Stimulated activated CD4-positive, alpha-beta T cell treated with anti-CD3 and anti-CD28 coated beads, TNF-alpha, amount 100 ng/mL, for 48 hours (primary cell): ENCODE measurements at places on chromosomes 1 and 21.

- no peak for DNase-seq
Measured at GRCh38 chr21:16644685-16645084, 868.2 kb upstream of the CXADR start.

- no peak for DNase-seq
Measured at GRCh38 chr1:241896670-241896962, 48.6 kb downstream of the EXO1 start.

DNA sequence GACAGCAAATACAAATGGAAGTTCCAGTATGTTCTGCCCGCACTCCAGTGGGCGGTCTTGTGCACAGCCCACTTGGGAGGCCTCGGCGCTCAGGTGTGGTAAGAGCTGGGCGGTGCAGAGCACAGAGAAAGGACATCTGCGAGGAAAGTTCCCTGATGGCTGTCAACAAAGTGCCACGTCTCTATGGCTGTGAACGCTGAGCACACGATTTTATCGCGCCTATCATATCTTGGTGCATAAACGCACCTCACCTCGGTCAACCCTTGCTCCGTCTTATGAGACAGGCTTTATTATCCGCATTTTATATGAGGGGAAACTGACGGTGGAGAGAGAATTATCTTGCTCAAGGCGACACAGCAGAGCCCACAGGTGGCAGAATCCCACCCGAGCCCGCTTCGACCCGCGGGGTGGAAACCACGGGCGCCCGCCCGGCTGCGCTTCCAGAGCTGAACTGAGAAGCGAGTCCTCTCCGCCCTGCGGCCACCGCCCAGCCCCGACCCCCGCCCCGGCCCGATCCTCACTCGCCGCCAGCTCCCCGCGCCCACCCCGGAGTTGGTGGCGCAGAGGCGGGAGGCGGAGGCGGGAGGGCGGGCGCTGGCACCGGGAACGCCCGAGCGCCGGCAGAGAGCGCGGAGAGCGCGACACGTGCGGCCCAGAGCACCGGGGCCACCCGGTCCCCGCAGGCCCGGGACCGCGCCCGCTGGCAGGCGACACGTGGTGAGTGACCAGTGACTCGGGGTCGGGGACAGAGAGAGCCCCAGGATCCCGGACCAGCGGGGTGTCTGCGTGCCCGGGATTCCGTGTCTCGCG is at the start of gene IL12RB2:
Gene IL12RB2, plus strand, starts transcription at position 623 of the 810 bp plus-strand sequence. CDS start 12,496 bp downstream, outside the sequence.
- peak; percentile 50 for DNase-seq

DNA sequence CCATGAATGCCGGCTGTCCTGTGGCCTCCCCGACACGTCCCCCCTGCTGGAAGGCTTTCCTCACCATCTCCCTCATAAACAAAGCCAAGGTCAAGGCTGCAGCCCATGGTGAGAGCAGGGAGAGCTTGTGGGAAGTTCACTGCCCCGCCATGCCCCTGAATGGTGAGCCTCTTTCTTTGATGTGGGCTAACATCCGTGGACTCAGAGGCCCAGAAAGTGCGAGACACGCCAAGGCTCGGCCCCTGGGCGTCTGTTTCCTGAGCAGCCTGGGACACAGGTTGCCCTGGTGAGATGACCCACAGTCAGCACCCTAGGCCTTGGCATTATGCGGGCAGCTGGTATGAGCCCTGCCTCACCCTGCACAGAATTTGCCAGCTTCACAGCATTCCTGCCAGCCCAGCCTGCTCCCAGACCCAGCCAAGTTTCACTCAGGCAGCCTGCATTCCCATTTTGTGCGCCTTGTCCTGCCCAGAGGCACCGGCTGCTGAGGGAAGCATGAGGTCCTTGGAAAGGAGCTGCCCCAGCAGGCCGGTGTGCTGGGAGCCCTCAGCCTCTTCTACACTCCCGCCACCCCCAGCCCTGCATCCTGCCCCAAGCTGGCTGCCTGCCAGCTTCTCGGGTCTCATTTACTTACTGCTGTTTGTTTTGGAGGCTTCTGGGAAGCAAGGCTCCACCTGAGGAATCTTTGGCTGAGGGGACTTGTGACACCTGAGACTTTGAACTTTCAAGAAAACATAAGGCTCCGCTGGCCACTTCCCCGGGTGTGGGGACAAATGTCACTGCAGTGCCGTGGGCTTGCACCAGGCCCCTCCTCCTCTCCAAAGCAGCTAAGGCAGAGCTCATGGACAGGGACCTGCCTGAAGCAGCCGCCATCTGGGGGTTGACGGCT is 31.9 kb downstream of the NEK2 start:
- no peak for DNase-seq

- no peak for DNase-seq
Measured at GRCh38 chr1:98854137-98854536, 150.5 kb downstream of the PLPPR5 start.

DNA sequence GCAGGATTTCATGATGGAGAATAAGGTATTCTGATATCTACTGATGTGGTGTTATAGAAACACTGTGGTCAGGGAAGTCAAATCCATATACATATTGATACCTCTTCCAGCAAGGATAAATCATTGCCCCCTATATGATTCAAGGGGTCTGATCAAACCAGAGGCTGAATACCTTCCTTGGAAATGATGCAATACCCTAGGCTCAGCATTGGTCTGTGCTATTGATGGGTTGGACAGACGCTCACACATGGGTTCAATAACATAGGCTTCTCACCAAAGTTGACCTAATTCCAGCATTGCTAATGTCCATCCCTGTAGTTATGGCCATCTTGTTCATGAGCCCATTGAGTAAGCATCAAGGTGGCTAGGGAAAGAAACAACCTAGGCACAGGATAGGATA is 257.0 kb upstream of the USP24 start:
- no peak for DNase-seq

- no peak for DNase-seq
Measured at GRCh38 chr21:35940074-35940927, 120.0 kb downstream of the SETD4 start.

DNA sequence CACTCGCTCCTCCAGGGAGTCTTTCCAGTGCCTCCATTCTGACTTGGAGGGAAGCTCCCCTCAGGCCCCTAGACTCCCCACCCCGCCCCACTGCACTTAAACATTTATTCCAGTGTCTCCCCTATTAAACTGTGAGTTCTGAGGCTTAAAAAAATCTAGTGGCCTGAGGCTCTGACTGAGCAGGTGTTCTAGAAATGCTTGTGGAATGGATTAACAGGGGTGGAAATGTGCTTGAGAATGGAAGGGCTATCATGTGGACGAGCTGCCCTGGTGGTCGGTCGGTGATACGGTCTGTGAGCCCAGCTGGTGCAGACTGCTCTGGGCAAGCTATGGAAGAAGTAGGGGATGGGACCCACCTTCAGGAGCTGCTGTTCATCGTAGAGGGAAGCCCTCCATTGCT is 130.2 kb downstream of the PEX14 start:
- no peak for DNase-seq

- no peak for DNase-seq
Measured at GRCh38 chr1:2314273-2314802, 77.0 kb downstream of the MORN1 start.

GRCh38 chr1:66681686-66682085 is 70.6 kb upstream of the DYNLT5 start:
- DNase-seq = no peak

- no peak for DNase-seq
Measured at GRCh38 chr1:154954541-154954940, 1.4 kb downstream of the PBXIP1 start.

DNA sequence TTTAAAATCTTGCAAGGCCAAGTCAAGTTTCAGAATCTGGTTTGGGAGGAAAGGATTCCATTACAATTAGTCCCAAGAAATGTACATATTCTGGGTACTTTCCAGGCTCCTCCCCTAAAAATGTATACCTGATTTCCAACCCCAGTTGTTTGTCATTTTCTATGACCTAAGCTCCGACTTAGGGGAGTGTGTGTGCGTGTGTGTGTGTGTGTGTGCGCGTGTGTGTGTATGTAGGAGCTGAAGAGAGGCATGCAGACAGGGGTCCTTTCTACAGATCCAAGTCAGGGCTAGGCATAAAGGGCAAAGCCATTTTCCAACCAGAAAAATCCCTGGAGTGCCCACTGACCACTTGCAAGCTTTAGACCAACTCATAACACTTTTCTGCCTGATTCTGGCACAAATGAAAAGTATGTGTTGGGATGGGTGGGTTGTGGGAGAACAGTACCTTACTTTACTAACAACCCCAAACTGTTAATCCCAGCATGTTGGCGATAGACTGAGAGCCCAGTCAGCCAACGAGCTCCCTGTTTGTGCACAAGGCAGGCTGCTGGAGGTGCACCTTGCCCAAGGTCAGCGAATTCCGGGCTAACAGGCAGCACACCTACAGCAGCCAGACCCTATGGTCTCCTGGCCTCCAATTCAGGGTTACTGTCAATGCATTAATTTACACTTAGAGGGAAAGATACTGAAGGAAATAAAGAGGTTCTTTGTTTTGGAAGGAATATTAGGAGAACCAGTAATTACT is 1.7 kb downstream of the TRABD2B start:
- DNase-seq = no peak

DNA sequence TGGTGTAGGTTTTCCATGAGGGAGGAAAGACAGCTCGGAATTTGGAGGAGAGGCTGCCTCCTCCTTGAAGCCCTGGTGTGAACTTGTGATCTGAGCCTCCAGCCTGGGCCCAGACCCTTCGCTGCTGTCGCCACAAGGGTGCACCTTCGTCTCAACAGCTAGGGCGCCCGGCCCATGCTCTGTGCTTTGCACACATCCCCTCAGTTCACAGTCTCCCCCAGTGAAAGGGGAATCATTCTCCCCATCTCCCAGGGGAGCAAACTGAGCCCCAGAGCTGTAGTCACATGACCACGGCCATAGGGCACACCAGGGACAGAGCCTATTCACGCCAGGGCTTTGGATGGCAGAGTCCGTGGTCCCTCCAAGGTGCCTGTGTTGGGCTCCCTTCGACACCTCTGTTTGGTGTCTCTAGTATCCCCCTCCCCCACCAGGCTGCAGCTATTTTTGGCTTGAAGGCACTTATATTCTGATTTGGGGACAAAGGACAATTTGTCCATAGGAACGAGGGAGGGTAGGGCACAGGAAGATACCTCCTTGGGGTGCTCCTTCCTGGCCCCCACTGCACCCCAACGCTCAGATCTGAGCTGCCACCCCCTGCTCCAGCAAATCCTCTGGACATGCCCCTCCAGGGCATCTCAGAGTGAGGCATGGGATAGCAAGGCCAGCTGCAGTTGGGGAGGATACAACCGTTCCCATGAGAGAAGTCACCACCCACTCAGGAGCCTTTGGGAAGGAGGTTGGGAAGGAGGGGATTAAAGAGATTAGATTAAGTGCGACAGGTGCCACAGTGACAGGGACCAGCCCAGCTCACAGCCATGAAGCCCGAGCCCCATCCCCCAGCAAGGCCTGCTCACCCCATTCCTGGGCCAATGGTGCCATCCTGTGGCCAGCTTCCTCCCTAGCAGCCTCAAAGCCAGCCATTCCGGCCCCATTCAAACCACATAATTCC is 15.7 kb downstream of the MATN1 start:
- peak; percentile 59 for DNase-seq

GRCh38 chr1:179090522-179090921 is 8.7 kb downstream of the TOR3A start:
- no peak for DNase-seq

- no peak for DNase-seq
Measured at GRCh38 chr1:71399594-71399993, 318.8 kb upstream of the ZRANB2 start.

GRCh38 chr1:234533034-234533891 is 54.3 kb upstream of the TARBP1 start:
- DNase-seq = no peak

- no peak for DNase-seq
Measured at GRCh38 chr1:229012823-229013222, 258.1 kb upstream of the RAB4A start.

- no peak for DNase-seq
Measured at GRCh38 chr1:35058988-35059387, 20.2 kb upstream of the ZMYM1 start.

- DNase-seq = no peak
Measured at GRCh38 chr1:233656687-233657086, 42.8 kb downstream of the KCNK1 start.

- no peak for DNase-seq
Measured at GRCh38 chr1:74679811-74680210, 6.2 kb upstream of the ERICH3 start.

GRCh38 chr1:12053752-12054548 is 9.2 kb upstream of the TNFRSF8 start:
- no peak for DNase-seq

DNA sequence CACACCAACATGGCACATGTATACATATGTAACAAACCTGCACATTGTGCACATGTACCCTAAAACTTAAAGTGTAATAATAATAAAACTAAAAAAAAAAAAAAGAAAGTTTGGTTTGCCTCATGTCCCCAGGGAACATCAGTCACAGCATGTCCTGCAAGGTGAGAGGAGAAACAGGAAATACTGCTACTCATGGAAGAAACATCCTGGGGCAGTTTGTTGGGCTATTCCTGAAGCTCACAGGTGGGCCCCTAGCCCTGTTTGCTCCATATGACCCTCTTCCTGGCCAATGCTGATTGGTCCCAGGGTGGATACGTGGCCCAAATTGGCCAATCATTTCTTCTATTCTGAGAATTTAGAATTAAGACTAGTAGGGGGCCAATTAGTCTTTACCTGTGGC is 103.4 kb upstream of the ADAR start:
- no peak for DNase-seq

DNA sequence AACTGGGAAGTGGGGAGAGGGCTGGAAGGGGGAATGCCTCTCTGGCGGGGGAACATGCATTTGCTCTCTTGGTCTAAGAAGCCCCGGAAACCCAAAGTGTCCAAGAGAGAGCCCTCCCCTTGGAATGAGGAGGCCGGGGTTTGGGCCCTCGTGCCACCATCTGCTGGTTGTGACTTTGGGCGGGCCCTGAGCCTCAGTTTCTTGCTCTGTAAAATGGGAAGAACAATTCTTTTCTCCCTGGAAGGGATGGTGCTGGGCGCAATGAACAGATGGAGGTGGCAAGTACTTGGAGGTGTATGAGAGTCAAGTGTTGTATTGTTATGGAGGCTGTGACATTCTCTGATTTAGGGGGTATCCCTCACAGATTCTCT is 69.9 kb upstream of the TARDBP start:
- no peak for DNase-seq

- no peak for DNase-seq
Measured at GRCh38 chr1:920521-920920, 3.2 kb upstream of the SAMD11 start.

GRCh38 chr1:7771823-7772299 is 765 bp downstream of the VAMP3 start:
- DNase-seq = no peak

DNA sequence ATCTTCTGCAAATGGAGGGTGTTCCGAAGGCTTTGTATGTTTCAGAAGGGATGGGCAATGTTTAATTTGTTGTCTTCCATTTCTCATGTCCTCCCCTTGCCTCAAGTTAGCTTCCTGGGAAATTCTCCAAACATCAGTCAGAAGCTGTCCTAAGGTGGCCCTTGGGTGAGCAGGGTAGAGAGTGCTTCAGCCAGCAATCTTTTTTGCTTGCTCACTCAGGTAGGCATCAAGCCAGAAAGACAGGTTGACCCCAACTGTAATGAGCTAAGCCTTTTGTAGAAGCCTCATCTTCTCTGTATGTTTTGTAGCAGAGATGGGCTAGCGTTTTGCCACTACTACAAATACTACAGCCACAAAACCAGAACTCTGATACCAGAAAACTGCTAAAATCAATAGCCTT is 321.5 kb upstream of the FAM78B start:
- no peak for DNase-seq
